ENCODE measurements at places on chromosomes 16 and 17.
A peak's percentile ranks its signal among the peaks of the same experiment; 100 is the strongest.

DNA sequence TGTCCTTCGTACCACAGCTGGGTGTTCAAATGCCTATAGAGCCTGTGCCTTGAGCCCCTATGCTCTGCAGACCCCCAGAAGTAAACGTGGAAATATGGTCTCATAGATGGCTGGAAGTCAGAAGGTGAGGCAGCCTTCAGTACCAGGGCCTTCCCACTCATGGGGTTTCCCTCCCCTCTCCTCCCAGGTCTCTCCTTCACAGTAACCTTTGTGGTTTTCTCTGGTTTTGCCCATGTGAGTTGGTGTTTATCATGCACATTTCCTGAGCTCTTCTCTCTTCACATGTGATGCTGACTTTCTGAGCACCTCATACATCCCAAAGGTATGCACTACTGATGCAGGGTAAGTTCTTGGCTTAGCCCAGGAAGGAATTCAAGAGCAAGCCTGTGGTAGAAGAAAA is 35.4 kb downstream of the TMEM114 start:
- no peak for DNase-seq

DNA sequence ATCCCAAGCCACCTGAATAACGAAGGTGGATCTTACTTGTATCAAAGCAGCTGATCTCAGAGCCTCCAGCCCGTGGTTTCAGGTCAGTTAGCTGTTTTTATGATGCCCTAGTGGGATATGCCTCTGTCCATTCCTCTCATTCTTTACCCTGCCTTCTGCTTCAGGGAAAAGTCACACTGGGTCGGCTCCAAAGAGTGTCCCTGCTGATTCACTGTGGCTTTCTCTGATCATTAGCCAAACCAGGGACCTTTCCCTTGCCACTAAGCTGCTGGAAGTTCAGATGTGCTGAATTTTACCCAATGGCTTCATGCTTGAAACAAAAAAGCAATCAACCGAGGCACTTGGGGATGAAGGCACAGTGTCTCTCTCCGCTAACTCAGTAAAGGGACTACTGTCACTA is 170.2 kb upstream of the SALL1 start:
- no peak for DNase-seq

GRCh38 chr17:4807605-4808377 is 839 bp downstream of the PLD2 start:
- DNase-seq = no peak

DNA sequence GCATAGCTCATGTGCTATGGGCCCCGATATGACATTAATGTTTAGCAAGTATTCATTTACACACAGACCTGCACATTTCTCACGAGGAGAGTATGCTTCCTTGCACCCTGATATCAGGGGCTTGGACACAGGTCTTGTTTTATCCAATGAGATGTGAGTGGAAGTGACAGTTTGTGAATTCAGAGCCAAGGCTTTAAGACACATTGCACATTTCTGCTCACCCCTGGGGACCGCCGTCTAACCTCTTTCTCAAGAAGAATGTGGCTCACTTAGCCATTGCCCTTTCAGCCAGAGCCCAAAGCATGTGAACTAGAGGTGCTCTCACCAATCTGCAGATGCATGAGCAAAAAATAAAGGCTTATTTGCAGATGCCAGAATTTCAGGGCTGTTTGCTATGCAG is 116.1 kb upstream of the C16orf82 start:
- no peak for DNase-seq

- DNase-seq = no peak
Measured at GRCh38 chr16:46848768-46849764, 18.1 kb upstream of the C16orf87 start.

GRCh38 chr17:78450696-78451345 is 72.4 kb downstream of the PGS1 start:
- peak; percentile 45 for DNase-seq

All from muscle of arm (tissue), 14 donors.